Glutamatergic neuron (in vitro differentiated cells): ENCODE measurements at places on chromosomes 6 and 20. TPM values are rescaled to one million over a fixed set of nuclear protein-coding genes. Genes with fewer than 3 reads are reported as not detected.
A peak's percentile ranks its signal among the peaks of the same experiment; 100 is the strongest.

EBF4 gene
- 11.0 TPM for total RNA-seq

ASCC3 gene
- 49.6 TPM for total RNA-seq

TP53TG5 gene
- total RNA-seq, result not detected

ENPP4 gene
- total RNA-seq, result 3.1 TPM

BFSP1 gene
- 0.69 TPM for total RNA-seq

ZNF334 gene
- total RNA-seq, result 32.9 TPM

SLC16A10 gene
- total RNA-seq, result 4.1 TPM

BEND3 gene
- total RNA-seq, result 10.9 TPM

- peaks cover 51% of the 10 kb centered on the region for H3K4me1 ChIP-seq
- H3K27me3 ChIP-seq, result no peaks in the 10 kb centered on the region
- peak overlapping the region; percentile 78 for H3K4me3 ChIP-seq
- DNase-seq, result no peak
- H3K36me3 ChIP-seq, result no peaks in the 10 kb centered on the region
Measured at GRCh38 chr6:156953479-156954146, 176.4 kb downstream of the ARID1B start.

DNA sequence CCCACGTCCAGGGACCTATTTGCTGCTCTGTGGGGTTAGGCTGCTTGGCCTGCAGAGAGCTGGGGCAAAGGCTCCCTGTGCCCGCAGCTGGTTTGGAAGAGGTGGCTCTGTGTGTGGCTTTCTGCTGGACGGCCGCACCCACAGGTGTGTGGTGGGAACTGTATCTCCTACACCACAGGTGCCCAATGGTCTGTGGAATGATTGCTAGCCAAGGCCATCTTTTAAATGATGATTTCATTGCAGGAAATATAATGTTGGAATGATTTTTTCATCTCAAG lies 178.4 kb downstream of the DLL1 start:
- peaks cover 12% of the 10 kb centered on the region for H3K36me3 ChIP-seq
- H3K27me3 ChIP-seq, result peaks cover 6% of the 10 kb centered on the region
- no peak overlapping the region for H3K4me3 ChIP-seq
- H3K4me1 ChIP-seq, result peaks cover 3% of the 10 kb centered on the region
- H3K27ac ChIP-seq, result no peak overlapping the region

DNA sequence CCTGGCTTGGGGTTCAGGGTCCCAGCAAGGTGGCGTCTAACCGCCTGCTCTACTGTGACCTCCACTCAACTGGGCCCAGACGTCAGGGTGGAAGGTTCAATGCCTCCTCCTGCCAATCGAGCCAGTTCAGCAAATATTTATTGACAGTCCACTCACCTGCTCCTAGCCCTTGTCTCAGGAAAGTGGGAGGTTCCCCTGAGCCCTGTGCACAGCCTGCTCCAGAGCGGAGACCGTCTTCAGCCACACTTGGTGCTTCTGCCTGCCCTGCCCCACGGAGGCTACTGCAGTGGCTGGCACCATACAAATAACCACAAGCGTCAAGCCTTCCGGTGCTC lies 6.1 kb downstream of the CCDC167 start:
- H3K4me1 ChIP-seq, result peaks cover 41% of the 10 kb centered on the region
- DNase-seq, result no peak
- H3K27me3 ChIP-seq, result peaks cover 6% of the 10 kb centered on the region
- H3K27ac ChIP-seq, result peak overlapping the region; percentile 62

GRCh38 chr20:38084425-38084951 lies 50.9 kb downstream of the RPRD1B start:
- H3K27me3 ChIP-seq, result peaks cover 4% of the 10 kb centered on the region
- H3K27ac ChIP-seq, result no peak overlapping the region
- no peak for DNase-seq
- peaks cover 9% of the 10 kb centered on the region for H3K36me3 ChIP-seq
- H3K4me3 ChIP-seq, result no peak overlapping the region
- H3K4me1 ChIP-seq, result peaks cover 16% of the 10 kb centered on the region

- no peak overlapping the region for H3K4me3 ChIP-seq
- H3K36me3 ChIP-seq, result no peaks in the 10 kb centered on the region
- H3K27me3 ChIP-seq, result peaks cover 1% of the 10 kb centered on the region
- no peak for DNase-seq
Measured at GRCh38 chr6:11067348-11067747, 23.2 kb upstream of the ELOVL2 start.

DNA sequence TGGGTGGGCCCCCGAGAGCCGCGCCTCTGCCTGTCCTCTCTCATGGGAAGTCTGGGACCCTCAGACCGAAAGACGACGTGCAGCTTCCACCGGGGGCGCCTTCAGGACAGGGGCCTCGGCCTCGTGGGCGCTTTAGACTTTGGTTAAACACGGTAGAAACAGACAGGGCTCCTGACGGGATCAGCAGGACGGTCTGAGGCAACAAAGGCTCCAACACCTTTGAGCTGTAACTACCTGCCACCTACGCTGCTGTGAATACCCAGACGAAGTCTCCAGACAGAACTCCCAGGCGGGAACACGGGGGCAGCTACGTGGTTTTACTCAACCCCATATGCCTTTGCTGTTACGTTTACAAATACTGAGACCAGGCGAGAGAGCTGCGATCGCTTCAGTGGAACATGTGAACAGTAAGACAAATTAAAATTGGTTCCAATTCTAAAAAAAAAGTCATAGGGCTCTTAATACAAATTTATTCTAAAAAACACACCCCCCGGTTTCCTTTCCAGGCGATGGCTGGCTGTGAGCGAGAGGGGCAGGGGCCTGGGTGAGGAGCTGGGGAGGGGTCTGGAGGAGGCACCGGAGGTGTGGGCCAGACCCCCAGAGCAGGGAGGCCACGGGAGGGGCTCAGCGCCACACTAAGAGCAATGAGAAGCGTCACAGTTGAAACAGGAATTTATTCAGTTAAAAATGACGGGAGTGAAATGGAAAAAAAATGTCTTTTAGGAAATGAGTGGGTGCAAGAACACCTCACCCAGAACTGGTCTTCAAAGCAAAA lies 453.2 kb downstream of the QKI start:
- DNase-seq, result no peak
- no peak overlapping the region for H3K4me3 ChIP-seq
- no peak overlapping the region for H3K27ac ChIP-seq
- H3K27me3 ChIP-seq, result no peaks in the 10 kb centered on the region

DNA sequence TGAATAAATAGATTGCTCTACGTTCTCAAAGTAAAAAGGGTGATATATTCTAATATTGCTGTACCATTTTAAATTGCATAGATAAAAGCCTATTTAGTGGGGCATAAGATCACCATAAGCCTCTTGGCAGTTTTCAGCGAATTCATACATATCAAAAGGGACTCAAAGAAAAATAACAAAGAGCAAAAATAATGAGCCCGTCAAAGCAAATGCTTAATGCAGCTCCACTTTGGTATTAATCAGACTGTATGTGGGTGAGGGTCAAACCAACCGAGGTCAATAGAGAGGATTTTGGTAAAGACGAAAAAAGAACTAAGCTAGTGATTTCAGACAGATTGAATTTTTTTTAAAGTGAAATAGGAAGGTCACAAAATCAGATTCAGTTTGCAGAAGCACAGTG lies 598.8 kb downstream of the GRIK2 start:
- no peak overlapping the region for H3K27ac ChIP-seq
- DNase-seq, result no peak
- H3K36me3 ChIP-seq, result no peaks in the 10 kb centered on the region
- no peak overlapping the region for H3K4me3 ChIP-seq
- no peaks in the 10 kb centered on the region for H3K27me3 ChIP-seq

DNA sequence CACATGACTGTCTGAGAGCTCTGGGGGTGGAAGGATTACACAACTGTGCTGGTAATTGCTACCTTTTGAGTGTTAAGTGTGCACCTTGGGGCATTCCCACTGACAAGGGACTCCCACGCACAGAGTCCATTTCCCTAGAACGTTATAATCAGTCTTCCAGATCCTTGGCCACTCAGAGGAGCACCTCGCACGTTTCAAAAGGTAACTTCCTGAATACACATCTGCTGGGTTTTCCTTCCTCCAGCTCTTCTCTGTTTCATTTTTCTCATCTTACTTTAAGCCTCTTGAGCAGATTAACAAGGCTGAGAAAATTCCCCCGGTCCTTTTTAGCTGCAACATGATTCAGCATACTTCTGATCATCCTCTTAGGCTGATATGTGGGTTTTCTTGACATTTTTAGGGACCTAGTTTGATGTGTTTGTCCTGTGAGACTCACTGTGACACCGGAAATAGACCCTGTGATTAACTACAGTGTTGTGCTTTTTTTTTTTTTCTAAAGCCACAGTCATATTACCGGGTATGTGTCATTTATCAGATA lies 98.4 kb upstream of the DUSP22 start:
- no peaks in the 10 kb centered on the region for H3K4me1 ChIP-seq
- no peak for DNase-seq
- H3K27me3 ChIP-seq, result peaks cover 8% of the 10 kb centered on the region
- no peak overlapping the region for H3K4me3 ChIP-seq
- peaks cover 4% of the 10 kb centered on the region for H3K36me3 ChIP-seq
- no peak overlapping the region for H3K27ac ChIP-seq

DNA sequence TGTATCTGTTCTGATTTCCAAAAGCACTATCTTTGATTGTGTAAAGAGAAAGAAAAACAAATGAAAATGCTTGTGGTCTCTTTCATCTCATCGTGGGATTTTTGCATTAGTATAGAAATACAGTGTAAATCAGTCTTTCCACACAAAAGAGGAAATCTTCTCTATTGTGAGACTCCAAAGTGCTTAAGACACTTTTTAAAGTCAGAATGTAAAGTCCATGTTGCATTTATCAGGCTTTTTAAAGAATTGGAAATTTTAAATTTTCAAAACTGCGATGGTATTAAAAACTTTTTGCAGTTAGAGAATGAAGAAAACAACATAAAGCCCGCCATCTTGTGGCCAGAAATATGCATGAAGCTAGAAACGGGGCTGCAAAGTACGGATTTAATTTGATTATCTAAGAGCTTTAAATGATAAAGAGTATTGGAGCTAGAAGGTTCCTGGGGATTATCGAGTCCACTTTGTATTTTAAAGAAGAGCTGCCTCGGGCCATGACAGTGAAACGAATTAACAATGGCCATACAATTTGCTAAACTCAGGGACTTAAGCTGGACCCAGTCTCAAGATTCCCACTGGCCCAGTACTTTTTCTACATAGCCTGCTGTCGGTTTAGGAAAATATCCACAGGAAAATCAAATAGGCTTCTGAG lies 339.6 kb downstream of the ARHGAP18 start:
- H3K36me3 ChIP-seq, result no peaks in the 10 kb centered on the region
- H3K27me3 ChIP-seq, result peaks cover 5% of the 10 kb centered on the region
- H3K4me1 ChIP-seq, result peaks cover 8% of the 10 kb centered on the region
- H3K4me3 ChIP-seq, result no peak overlapping the region
- H3K27ac ChIP-seq, result no peak overlapping the region
- DNase-seq, result peak; percentile 46

GRCh38 chr20:53598140-53599043 lies 4.8 kb upstream of the ZNF217 start:
- H3K36me3 ChIP-seq, result no peaks in the 10 kb centered on the region
- peaks cover 13% of the 10 kb centered on the region for H3K4me1 ChIP-seq
- no peak for DNase-seq
- H3K4me3 ChIP-seq, result no peak overlapping the region
- H3K27me3 ChIP-seq, result peaks cover 8% of the 10 kb centered on the region

DNA sequence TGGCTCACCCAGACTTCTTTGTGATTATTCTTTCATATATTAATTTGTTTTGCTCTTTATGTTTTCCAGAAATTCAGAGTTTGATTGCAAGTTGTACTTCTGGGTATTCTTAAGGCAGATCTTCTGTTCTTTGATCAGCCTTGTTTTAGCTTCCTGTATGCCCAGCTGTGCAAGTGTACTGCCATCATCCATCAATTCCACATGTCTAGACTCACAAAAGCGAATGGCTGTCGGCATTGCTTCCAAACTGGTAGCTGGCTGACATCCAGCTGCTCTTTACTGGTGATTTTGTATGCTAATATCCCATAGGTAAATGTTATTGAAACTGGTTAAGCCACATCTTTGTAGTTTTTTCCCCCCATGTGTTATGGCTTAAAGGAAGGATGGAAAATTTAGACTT lies 1084.8 kb upstream of the CITED2 start:
- H3K36me3 ChIP-seq, result no peaks in the 10 kb centered on the region
- H3K4me1 ChIP-seq, result no peaks in the 10 kb centered on the region
- no peak overlapping the region for H3K27ac ChIP-seq

GRCh38 chr6:127812985-127813698 lies 87.7 kb downstream of the THEMIS start:
- DNase-seq, result no peak
- H3K4me3 ChIP-seq, result no peak overlapping the region
- H3K27me3 ChIP-seq, result no peaks in the 10 kb centered on the region
- peaks cover 7% of the 10 kb centered on the region for H3K4me1 ChIP-seq
- no peak overlapping the region for H3K27ac ChIP-seq
- H3K36me3 ChIP-seq, result no peaks in the 10 kb centered on the region

DNA sequence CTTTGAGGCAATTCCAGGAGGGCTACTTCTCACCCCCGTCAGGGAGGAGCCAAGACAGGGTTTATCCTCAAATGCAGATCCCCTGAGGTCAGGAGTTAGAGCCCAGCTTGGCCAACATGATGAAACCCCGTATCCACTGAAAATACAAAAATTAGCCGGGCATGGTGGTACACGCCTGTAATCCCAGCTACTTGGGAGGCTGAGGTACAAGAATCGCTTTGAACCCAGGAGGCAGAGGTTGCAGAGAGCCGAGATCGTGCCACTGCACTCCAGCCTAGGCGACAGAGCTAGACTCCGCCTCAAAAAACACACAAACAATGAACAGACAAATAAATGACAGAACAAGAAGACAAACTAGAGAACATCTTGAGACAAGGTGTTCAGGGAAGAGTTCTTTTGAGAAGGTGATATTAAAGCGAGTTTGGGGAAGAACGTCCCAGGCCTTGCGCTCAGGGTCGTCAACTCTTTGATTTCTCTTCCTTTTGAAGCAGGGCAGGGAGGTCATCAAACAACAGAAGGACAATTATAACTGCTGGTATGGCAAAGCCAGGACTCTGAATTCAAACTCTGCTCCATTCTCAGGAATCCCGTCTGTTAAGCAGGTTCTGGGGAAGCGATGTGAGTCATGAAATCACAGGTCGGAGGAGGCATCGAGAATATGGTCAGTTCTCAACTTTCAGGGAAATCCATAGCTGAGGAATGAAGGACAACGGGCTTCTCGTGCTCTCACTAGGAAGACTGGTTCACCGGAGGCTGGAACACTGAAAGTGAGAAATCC lies 1.4 kb upstream of the RALY start:
- no peaks in the 10 kb centered on the region for H3K36me3 ChIP-seq
- no peak for DNase-seq
- peaks cover 13% of the 10 kb centered on the region for H3K27me3 ChIP-seq
- H3K27ac ChIP-seq, result peak overlapping the region; percentile 79

DNA sequence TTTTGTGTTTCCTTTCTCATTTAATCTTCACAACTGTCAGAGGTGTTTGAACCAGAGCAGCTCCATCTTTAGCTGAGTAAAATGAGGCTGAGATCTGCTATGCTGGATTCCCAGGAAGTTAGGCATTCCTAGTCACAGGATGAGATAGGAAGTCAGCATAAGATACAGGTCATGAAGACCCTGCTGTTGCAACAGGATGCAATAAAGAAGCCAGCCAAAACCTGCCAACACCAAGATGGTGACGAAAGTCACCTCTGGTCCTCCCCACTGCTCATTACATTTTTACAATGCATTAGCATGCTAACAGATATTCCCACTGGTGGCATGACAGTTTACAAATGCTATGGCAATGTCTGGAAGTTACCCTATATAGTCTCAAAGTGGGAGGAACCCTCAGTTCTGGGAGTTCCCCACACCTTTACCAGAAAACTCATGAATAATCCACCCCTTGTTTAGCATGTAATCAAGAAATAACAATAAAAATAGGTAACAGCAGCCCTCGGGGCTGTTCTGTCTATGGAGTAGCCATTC lies 262.2 kb upstream of the FERMT1 start:
- H3K27me3 ChIP-seq, result peaks cover 2% of the 10 kb centered on the region
- H3K4me3 ChIP-seq, result no peak overlapping the region
- H3K27ac ChIP-seq, result no peak overlapping the region

- H3K36me3 ChIP-seq, result peaks cover 6% of the 10 kb centered on the region
- H3K4me3 ChIP-seq, result peak overlapping the region; percentile 96
Measured at GRCh38 chr6:5261545-5262109, 314 bp downstream of the FARS2 start.
